ENCODE measurements at places on chromosomes 12 and 14.

- no peak for DNase-seq
These were observed 7.0 kb downstream of the ACSS3 start for GRCh38 chr12:81084811-81085350.

DNA sequence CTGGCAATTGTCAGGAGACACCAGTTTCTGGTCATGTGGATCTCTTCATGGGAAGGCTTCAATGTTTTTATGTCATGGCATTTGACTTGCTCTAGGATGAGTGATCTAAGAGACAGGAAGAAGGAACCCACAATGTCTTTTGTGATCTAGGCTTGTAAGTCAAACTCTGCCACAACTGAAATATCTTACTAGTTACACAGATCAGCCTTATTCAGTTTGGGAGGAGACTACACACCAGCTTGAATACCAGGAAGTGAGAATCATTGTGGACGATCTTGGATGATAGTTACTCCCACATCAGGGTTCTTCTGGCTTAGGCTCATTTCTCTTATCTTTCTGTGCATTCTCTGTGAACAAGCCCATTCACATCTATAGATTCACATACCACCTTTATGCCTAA, 236.2 kb upstream of the FBXO33 start:
- DNase-seq: no peak

DNA sequence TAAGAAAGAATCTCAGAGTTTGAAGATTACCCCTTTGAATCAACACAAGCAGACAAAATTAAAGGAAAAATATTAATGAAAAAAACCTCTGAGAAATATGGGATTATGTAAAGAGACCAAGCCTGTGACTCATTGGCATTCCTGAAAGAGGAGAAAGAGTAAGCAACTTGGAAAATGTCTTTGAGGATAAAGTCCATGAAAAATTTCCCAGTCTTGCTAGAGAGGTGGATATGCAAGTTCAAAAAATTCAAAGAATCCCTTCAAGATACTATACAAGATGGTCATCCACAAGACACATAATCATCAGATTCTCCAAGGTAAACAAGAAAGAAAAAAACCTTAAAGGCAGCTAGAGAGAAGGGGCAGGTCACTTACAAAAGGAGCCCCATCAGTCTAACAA, 13.3 kb downstream of the SLCO1B1 start:
- no peak for DNase-seq

- DNase-seq: no peak
These were observed 45.4 kb upstream of the GZMB start for GRCh38 chr14:24679248-24679961.

GRCh38 chr12:58540480-58541299, 379.6 kb downstream of the LRIG3 start:
- DNase-seq: no peak

- DNase-seq: no peak
These were observed 2.6 kb downstream of the GDF11 start for GRCh38 chr12:55745361-55746173.

- DNase-seq: no peak
These were observed 271.0 kb upstream of the RTL1 start for GRCh38 chr14:101174522-101174838.

DNA sequence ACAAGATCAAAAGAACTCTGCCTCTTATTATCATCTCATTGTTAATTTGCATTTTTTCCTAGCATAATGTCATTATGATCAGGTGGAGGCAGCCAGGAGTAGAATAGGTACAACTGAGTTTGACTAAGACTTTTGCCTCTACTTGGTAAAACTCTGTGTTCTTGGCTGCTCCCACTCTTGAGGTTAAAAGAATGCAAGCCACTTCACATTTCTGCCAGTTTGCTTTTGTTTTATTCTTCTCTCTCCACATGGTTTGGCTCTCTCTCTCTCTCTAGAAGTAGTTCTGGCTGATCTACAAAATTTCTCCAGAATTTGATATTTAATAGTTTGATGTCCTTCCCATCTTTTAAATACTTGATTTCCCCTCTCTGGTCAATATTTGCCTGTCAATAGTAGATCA, 170.7 kb upstream of the E2F7 start:
- DNase-seq: no peak

- DNase-seq: no peak
These were observed 105.1 kb upstream of the DCN start for GRCh38 chr12:91287753-91288152.

DNA sequence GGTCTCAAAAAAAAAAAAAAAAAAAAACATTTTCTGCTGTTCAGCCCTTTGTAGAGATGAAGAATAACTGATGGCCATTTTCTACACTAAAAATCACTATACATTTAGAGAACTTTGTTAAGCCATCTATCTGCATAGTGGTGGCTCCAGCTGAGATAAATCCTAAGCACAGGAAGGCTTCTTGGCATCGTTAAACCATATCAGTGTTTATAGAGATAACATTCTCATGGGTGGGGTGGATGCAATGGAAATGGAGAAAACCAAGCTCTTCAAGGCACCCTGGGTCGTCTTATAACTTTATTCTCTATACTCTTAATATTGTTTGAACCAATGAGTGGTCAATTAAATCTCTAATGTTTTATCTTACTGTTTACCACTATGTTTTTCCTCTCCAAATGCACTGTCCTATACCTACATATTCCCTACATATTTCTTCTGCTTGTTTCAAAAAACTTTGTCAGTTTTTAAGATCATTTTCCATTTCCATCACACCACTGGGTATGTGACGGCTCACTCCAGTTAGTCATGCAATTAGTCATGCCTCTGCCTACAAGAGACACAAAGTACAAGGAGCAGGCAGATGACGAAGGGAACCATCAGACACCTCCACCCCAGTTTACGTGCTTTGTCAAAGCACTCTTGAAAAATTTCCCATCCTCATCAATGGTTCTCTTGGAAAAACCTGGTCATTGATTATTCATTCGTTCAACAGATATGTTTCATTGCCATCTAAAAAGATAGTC, 119.3 kb upstream of the OVCH1 start:
- no peak for DNase-seq

DNA sequence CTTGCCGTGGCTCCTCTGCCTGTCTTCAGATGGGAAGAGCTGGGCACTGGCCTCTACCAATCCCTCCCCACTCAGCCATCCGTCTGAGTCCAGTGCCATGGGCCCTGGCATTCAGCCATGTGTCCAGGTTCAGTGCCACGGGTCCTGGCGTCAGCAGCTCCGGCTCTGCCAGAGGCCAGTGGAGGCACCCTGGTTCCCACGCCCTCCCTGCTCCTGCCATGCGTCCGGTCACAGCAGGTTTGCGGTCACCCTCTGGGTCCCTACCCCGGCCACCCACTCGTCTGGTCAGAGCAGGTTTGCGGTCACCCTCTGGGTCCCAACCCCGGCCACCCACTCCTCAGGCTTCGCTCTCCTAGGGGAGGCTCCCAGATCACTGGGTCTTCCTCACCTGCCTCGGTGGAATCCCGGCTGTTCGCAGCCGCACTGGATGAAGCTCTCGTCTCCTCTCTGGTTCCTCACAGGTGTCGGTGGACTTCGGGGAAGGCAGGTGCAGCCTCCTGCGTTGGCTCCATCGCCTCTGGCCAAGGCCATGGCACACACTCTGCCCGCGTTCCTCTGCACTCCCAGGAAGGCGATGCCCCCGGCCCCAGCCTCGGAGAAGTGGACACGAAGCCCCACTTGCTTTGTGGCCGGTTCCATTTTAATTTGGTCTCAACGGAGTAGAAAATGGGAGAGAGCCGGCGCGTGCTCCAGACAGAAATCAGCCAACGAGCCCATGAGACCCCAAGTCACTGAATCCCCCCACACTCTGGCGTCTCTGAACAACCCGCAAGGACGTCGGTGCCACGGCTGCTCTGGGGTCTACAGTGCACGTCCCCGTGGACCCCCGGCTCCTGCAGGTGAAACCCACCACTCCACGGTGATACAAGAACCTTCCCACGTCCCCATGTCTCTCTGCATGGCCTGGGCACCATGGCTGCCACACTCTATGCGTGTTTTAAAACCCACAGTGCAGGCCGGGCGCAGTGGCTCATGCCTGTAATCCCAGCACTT, 47.8 kb upstream of the FBRSL1 start:
- no peak for DNase-seq

GRCh38 chr14:94066089-94066676, 14.8 kb downstream of the DDX24 start:
- no peak for DNase-seq

- DNase-seq: no peak
These were observed 182.6 kb upstream of the PZP start for GRCh38 chr12:9390761-9391160.

GRCh38 chr12:59168647-59169046, 248.3 kb upstream of the LRIG3 start:
- DNase-seq: no peak

DNA sequence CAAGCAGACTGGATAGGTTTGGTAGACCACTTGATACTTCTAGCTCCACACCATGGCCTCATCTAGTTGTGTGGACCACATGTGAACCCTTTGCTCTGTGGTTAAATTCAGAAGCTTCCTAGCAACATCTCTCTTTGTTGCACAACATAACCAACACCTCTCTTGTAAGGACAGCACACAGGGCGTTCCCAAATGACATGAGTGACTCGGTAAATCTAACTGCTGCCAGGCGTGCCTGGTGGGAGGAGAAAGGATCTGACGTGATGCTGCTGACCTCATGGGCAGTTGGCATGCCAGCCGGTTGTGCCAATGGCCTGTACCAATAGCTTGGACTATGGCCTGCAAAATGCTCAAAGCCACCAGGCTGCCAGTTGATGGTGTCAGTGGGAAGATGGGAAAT, 93.8 kb downstream of the CPSF2 start:
- DNase-seq: no peak

DNA sequence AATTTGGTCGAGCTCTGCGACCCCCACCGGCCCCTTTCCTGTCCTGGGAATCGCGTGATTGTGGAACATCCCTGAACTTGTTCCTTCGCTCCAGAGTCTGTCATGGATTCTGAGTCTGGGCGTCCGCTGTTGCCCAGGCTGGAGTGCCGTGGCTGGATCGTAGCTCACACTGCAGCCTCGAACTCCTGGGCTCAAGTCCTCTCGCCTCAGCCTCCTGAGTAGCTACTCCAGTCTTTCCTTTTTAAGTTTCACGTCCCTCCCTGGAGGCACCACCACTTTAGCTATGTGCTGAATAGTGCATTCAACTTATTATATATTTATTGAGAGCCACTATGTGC, 698 bp downstream of the ACOT6 start:
- DNase-seq: no peak

DNA sequence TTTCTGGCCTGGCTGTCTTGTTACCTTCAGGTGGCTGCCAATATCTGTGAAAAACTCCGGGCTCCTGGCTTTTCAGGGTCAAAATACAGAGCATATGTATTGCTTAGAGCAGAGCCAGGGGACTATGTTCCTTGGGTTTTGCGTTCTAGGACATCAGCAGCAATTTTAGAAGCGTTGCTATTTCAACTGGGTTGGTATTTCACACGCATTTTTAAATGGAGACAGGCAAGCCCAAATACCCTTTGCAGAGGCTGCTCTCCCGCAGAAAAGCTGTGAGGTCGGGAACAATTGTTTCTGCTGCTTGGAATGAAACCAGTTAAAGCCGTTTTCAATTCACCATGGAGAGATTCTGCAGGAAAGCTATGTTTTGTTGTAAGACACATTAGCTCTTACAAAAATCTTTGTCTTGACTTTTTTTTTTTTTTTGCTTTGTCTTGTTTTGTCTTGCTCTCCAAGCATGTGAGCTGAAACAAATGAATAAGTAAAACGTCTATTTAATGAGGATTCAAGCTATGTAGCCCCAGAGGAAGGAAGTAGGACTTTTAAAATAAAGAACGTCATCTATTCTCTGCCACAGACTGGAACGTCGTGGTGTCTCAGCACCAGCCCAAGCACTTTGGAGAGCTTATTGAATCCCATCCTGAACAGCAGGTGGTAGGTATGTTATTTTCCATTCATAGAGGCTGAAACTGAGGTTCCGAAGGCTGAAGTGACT, 181.0 kb upstream of the TBX3 start:
- DNase-seq: no peak

GRCh38 chr12:131559517-131560516, 151.1 kb upstream of the SFSWAP start:
- no peak for DNase-seq

GRCh38 chr12:95796225-95796981, 5.8 kb upstream of the NTN4 start:
- no peak for DNase-seq

DNA sequence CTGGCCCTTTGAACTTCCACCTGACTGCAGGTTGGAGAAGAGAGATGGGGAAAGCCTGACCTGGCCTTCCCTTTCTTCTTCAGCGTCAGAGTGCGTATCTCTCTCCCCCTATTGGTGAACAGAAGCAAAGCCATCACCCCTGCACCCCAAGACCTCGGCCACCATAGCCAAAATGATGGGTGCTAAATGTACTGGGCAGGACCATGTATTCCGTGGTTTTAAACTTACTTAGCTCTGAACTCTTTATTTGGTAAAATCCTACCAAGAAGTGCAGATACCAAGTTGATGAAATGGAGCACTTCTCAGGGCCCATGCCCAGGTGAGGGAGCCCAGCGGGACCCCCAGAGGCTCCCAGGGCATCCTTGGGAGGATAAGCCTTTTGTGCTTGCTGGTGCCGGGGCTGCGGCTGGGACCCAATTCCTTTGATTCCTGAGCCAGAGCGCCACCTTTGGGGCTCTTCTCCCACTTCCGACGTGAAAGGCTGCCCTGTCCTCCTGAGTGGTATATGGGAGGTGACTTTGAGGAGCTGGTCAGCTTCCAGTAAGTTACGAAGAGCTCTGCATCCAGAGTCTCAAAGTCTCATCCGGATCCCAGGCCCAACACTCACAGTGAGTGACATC, 9.4 kb downstream of the CCND2 start:
- no peak for DNase-seq

- no peak for DNase-seq
These were observed 208.2 kb downstream of the SSPN start for GRCh38 chr12:26403601-26404000.

DNA sequence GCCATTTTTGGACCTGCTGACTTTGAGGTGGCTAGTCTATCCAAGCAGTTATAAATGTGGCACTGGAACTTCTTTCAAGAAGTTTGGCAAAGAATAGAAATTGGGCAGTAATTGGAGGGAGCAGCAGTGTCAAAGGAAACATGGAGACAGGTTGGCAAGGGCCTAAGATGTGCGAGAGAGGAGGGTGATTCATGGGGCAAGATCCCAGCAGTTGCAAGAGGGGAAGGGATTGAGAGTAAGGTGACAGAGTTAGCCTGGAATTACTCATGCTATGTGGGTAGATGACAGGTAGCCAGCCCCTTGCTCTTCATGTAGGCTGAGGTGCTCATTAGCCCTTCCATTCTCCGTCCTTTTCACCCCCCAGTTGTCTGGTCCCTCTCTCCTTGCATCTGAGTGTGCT, 42.2 kb downstream of the FBXL14 start:
- DNase-seq: no peak

GRCh38 chr12:41013881-41014642, 174.1 kb upstream of the PDZRN4 start:
- no peak for DNase-seq

DNA sequence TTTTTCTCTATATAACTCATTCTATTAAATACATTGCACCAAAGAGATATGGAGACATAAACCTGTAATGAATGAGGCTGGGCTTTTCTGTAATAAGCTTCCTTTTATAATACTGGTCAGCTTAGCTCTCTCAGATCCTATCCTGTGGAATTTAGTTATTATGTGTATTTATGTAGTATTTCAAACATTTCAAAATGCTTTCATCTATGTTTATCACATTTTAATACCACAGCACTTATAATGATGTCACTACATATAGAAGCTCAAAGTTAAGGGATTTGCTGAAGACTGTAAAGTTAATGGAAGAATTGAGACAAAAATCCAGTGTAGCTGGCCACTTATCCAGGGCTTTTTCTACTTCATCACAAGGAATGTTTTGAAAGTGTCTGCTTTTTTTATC, 11.4 kb downstream of the ANG start:
- DNase-seq: no peak

- DNase-seq: no peak
These were observed 997.8 kb downstream of the NRXN3 start for GRCh38 chr14:79167957-79168356.

- DNase-seq: no peak
These were observed 73.8 kb upstream of the PTPRR start for GRCh38 chr12:70994217-70994788.
